ENCODE measurements at places on chromosomes 12 and 14.

- DNase-seq, result no peak
Measured at GRCh38 chr12:82694970-82695369, 8.3 kb downstream of the TMTC2 start.

DNA sequence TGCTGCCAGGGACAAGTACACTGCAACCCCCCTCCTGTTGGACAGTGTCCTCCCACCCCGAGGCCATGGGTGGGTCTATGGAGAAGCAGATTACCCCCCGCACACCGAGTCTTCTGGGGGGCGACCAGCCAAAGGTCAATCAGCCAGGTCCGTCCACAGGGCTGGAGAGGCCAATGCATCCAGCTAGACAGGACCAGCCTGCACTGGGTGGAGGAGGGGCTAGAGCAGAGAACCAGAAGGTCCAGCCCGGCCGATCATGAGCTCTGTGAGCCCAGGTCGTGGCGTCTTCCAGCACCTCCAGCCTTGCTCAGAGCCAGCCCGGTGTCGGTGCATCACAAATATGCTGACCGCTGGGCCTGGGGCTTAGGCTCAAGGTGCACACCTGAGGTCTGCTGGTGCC, 8.2 kb upstream of the ADSS1 start:
- DNase-seq, result no peak

DNA sequence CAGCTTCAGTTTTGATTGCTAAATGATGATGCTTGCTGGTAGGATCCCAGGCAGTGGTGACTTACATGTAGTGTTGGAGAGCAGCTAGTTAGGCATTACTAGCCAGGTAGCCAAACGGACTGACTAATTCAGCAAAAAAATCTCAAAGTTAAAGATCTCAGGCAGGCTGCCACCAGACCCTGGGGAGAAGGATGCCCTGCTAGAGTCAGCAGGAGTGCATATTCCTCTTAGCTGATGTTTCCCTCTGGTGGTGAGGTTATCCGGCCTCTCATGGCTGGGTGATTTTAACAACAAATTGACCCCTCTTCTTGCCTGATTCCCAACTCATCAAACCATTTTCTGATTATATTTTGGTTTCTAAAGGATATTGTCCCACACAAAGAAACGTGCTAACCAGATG, 2.8 kb downstream of the EFS start:
- peak; percentile 47 for DNase-seq

DNA sequence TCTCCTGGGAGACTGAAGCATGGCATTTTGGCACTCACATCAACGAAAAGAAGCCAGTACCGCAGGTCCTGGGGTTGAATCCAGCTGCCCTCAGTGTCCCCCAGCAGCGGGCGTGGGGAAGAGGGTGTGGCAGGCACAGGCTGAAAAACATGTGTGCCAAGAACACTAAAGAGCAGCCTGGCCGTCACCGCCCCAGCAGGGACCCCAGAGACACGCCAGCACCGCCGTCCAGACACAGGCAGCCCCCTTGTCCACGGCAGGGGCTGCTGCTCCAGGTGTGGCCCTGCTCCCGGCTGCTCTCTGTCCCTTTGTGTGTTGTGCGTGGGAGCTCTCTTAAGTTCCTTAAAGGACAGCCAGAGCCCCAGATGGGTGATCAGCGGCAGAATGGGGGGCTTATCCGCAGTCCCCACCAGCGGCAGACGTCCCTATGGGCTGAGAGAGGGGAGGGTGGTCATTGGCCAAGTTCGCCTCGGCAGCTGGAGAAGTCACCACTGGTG, 556 bp downstream of the PHETA1 start:
- DNase-seq, result peak; percentile 24

GRCh38 chr14:22485178-22485577, 103.8 kb downstream of the DAD1 start:
- peak; percentile 35 for DNase-seq

DNA sequence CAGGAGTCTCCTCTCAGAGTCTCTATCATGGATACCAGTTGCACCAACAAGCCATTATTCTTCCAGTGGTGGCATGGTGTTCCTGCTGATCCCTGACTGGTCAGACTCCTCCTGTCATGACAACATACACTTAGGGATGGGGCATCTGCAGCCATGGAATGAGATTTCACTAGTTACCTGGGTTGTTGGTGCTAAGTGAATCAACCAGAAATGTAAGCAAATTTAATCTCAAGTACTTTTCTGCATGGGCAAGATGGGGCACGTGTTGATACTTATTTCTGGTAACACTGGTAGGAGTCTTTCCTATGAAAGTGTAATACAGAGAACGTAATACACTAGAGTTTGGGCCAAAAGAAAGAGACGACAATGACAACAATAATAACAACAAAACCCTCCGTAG, 211.5 kb upstream of the FOXN3 start:
- no peak for DNase-seq

GRCh38 chr12:66066137-66066928, 64.2 kb downstream of the LLPH start:
- peak; percentile 69 for DNase-seq

- DNase-seq, result no peak
Measured at GRCh38 chr12:104966677-104967076, 8.6 kb upstream of the SLC41A2 start.

DNA sequence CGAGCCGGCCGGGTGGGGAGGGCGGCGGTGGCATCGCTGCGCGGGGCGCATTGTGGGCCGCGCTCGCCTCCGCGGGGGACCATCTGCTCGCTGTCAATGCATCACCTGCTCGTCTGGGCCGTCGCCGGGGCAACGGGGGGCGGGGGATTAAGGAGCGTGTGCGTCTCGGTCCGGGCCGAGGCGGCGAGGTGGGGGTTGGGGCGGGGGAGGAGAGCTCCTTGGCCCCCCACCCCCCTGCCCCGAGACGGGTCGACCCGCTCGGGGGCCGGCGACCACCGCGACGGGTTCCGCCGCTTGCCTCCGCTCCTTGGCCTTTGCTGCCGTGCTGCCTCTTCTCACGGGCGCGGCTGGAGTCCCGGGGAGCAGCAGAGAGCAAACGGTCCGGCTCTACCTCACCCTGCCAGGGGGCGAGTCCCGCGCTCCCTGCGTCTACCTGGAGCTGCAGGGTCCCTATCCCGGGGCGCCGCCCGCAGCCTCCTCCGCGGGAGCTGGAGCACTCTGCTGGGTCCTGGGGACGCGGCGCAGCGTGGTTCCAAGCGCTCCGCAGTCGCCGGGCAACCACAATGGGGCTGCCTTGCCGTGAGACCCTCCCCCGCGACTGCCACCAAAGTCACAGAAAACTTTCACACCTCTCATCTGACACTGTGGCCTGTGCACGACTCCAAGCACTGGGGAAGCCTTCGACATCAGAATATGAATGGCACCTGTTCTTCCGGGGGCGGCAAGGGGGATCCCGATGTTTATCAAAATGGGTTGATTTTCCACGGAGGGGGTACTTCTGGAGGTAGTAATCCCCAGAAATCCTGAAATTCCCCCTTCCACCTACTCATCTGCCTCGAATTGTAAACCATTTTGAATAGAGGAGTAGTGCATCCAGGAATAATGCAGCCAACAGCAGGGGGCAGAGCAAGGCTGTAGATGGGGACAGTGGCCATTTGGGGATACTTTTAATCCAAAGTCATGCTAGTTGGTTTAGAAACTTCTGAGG, at the start of gene C12orf42:
C12orf42 (minus strand) TSS at position 500 of the 988 bp plus-strand sequence. CDS start 17,542 bp downstream, outside the sequence.
- peak; percentile 11 for DNase-seq

DNA sequence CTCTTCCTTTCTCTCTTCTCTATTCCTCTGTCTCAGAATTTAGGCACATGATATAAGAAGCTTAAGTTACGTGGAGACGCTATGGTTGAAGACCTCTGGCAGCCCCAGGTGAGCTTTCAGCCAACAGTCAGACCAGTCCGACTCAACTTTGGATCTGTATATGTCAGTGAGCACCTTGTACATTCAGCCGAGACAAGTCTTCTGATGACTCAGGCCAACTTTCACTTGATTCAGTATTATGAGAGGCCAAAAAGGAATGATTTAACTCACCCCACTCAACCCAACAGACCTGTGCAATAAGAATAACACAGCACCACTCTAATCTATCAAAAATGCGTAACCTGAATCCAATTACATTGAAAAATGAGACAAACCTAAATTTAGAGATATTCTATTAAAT, 47.5 kb upstream of the FOXG1 start:
- no peak for DNase-seq

GRCh38 chr14:52485350-52485960, 66.8 kb downstream of the TXNDC16 start:
- no peak for DNase-seq

DNA sequence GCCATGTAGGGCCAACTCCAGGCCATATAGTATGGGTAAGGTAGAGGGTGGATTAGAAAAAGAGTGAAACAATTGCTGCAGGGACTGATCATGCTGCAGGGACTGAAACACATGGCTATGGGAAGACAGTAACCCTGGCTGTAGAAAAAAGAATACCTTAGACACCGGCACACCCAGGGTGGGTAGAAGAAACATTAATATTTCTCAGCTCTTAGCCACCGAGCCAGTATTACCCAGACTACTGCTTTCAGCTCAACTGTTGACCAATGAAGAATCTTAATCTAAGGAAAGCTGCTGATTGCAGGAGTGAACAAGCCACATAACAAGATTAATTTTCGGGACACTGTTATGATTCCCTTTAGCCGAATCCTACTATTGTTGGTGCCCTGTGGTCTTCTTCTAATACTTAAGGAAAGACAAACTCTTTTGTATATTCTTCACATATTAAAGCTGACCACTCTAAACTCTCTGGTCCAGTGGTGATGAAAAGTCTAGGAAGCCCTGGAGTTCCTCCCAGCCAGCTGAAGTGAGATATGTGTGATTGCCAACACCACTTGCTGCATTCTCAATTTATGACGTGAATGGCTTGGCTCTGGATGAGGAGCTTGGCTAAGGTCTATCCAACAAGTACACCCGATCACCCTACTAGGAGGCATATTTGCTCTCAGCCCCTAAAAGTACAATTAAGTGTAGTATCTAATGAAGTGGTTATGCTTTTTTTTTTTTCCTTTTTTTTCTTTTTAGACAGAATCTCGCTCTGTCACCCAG, 69.2 kb downstream of the NOVA1 start:
- no peak for DNase-seq

DNA sequence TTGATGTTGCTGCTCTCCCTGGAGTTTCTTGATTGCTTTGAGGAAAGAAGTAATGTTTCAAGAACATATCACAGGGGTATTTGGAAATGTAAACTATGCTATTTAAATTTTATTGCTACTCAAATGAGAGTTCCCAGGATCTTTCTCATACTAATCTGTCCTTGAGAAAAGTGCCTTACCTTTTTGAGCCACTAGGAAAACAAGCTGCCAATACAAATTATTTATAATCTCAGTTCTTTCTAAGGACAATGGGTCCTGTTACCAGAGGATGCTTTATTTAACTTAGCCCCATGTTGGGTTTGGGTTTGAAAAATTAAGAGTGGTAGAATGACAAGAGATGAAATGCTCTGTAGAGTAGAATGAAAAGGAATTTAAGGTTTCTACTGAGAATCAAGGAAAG, 258.2 kb upstream of the PRKD1 start:
- DNase-seq, result no peak

GRCh38 chr14:60303745-60304144, 54.7 kb downstream of the PPM1A start:
- DNase-seq, result no peak

- DNase-seq, result peak; percentile 34
Measured at GRCh38 chr14:85536833-85537190, 6.9 kb downstream of the FLRT2 start.

DNA sequence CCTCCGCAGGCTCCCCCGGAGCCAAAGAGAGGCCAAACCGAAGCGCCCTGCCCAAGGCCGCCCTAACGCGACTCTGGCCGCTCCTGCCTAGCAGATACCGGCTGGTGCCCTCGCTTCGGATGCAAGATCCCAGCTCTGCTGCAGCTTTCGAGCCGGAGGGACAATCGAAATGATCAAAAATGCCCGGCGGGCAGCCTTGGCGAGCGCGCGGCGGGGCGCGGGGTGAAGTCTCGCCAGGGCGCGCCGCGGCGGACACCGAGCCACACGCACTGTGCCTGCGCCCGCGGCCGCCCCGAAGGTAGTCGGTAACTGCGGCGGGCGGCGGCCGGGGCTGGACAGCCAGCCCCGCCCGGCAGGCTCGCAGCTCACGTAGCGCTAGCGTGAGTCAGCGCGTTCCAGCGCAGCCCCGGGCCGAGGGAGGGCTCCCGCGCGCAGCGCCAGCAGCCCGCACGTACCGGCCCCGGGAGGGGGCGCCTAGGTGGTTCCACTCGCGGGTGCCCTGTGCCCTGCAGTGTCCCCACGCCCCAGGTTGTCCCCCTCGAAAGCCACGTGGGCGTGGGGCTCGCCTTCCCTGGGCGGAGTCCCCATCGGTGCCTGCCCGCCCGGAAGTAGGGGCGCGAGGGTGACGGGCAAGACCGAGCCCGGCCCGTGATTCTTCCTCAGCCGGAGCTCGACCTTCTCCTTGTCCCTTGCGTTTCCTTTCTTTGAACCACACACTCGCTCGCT, 109.2 kb upstream of the EGLN3 start:
- peak; percentile 73 for DNase-seq

DNA sequence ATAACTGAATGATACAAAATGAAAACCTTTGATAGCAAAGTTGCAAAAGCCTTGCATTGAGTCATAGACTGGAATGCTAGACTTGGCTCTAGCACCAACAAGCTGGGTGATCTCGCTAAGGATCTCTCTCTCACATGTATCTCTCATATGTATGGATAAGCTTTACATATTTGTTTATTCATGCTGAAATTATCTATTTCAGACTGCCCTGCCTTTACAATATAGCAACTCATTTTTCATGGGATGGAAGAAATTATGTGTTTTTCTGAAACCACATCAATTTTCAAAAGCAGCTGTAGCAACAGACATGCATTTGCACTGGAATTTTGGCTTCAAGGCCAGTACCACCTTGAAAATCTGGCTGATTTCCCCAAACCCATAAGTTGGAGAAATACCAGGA, 11.4 kb downstream of the RERG start:
- DNase-seq, result peak; percentile 52

DNA sequence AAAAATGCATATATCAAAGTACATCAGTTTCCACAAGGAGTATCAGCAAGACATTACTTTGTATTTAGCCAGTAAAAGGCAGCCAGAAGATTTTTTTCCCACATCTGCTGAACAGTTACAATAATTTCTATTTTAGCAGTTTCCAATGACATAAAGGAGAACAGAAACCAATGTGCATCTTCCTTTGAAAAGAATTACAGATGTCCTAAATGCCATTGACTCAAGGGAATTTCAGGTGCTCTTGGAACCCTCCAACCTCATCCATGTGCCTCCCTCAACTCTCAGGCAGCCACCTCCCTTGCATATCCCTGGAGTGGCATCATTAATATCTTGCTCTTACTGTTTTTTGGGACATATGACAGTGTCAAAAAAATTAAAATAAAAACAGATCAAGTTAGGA, 62.2 kb upstream of the ST8SIA1 start:
- no peak for DNase-seq
